ENCODE measurements at places on chromosomes 12 and 14.

DNA sequence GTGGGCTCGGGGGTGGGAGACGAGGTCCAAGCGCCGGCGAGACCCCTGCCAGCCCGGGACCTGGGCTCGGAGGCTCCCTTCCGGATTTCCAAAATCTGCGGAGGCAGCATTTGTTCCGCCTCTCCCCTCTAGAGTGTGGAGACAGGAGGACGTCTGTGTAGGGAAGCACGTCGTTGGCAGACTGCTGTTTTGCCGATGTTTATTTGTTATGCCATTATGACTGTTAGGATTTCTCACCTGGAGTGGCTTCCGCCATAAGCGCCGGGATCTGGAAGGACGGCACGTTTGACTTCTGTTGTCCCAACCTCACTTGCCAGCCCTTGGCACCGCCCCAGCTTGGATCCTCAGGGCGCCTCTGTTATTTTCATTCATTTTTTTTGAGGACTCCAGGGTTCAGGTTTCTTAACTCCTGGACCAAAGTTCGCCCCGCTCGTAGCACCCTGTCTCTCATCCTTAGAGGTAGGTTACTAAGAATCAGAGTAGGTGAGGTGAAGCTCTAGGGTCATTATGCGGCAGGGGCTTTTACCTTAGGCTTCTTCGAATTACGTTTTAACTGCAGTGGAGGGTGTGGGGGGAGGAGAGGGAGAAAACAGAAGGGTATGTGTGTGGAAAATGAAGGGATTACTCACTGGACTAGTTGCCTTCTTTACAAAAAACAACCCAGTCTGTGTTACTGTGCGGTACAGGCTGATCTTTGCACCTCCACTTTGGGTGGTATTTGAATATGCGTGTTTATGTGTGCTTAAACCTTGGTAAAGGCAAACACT, 547 bp upstream of the PYGL start:
- H3K4me3 ChIP-seq: peak overlapping the region; percentile 65
- H3K27me3 ChIP-seq: peaks cover 39% of the 10 kb centered on the region
- H3K36me3 ChIP-seq: no peaks in the 10 kb centered on the region
- DNase-seq: no peak
- peaks cover 12% of the 10 kb centered on the region for H3K4me1 ChIP-seq
- no peak overlapping the region for H3K27ac ChIP-seq

DNA sequence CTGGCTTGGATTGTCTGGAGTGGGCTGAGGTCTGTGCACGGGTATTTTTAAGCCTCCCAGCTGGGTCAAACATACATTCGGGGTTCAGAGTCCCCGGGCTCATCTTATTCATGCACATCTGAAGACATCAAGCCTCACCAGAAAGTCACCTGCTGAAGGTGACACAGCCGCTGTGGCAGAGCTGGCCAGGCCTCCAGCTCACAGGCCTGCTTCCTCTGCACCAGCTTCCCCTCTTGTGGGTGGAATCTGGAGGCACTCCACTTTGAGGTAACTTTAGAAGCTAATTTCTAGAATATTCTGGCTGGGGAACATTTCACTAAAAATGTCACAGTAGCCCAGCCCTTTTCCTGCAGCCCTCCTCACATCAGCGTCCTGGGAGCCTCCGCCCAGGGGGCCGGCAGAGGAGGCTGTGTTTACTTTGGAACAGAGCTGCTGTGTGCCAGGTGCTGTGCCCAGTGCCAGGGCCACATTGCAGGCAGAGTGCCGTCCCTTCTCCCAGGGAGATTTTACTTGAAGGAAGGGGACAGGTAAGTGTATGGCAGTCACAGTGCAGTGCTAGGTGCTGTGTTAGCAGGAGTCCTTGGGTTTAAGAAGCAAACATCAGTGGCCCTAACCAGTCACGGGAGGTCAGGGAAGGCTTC, 62.2 kb downstream of the TSPAN11 start:
- no peak for DNase-seq
- no peak overlapping the region for H3K27ac ChIP-seq
- H3K4me3 ChIP-seq: no peak overlapping the region
- no peaks in the 10 kb centered on the region for H3K4me1 ChIP-seq
- H3K36me3 ChIP-seq: no peaks in the 10 kb centered on the region

DNA sequence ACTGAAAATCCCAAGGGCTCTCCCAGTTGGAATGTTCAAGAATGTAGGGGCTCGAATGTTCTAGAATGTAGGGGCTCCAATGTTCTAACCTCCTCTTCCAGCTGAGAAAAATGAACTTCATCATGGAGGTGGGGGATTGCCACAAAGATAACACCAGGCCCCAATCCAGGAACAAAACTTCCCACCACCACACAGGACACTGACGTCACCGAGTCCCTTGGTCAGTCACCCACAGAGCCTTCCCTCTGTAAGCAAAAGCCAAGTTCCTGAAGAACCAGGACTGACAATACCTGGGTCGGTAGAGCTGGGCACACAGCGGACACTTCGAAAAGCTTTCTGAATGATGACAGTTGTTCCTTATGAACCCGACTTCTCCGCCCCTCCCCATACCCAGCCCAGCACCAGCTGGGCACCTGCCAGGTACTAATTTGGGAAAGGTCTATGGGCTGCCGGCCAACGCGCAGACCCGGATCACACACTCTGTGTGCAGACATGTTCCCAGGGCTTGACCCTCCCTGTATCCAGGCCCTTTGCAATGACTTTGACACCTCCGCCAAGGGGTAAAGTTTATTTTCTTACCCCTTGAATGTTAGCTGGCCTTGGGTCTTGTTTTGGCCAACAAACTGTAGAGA, 18.9 kb downstream of the ITPK1 start:
- no peak overlapping the region for H3K4me3 ChIP-seq
- no peak for DNase-seq
- H3K36me3 ChIP-seq: no peaks in the 10 kb centered on the region
- H3K4me1 ChIP-seq: peaks cover 19% of the 10 kb centered on the region

GRCh38 chr12:6788972-6789924, at the start of gene CD4:
Gene CD4, plus strand, starts transcription at chr12:6789528. Its CDS starts 10,611 bp downstream, at chr12:6800139.
- H3K36me3 ChIP-seq: peaks cover 16% of the 10 kb centered on the region
- peak within 1 kb of the TSS; percentile 95 for H3K4me3 ChIP-seq
- peak; percentile 85 for DNase-seq
- H3K27ac ChIP-seq: peak within 1 kb of the TSS; percentile 95
- H3K4me1 ChIP-seq: peaks cover 60% of the 10 kb centered on the region

- H3K27ac ChIP-seq: no peak overlapping the region
- H3K4me3 ChIP-seq: no peak overlapping the region
- H3K36me3 ChIP-seq: peaks cover 12% of the 10 kb centered on the region
Measured at GRCh38 chr12:26539131-26539530, 293.9 kb downstream of the ITPR2 start.

DNA sequence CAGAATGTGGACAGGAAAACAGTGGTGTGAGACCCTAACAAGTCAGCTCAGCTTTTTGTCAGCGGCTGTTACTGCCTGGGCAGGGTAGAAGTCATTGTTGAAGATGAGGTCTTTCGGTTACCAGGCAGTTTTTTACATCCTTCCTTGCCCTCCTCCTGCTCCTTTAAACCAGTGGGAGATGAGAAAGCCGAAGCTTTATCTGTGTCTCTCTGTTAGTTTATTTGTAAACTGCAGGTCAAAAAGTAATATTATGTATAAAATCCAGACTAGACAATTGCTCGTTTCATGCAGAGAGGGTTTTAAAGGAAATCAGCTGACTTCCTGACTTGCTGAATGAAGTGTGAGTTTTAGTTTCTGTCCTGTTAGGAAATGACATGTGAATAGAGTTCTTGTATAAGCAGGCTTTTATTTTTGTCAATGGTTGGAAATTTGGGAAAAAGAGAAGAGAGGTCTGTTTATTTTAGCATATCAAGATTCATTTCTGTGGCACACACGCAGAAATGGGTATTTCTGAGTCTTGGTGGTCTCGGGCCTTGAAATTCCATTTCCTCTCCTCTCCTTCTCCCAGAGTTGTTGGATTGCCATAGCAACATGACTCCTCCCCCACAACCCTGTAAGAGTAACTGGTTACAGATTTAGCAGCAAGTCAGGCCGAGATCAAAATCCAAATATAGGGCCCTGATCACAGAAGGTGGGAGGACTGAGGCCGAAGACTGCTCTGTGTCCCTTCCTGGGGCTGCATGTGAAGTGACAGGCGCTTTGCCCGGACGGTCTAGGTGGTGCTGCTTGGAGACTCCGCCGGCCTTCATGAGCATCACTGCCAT, 60.8 kb downstream of the SAMD4A start:
- peak overlapping the region; percentile 96 for H3K27ac ChIP-seq
- peaks cover 22% of the 10 kb centered on the region for H3K36me3 ChIP-seq
- no peaks in the 10 kb centered on the region for H3K27me3 ChIP-seq
- peaks cover 51% of the 10 kb centered on the region for H3K4me1 ChIP-seq
- DNase-seq: peak; percentile 75
- H3K4me3 ChIP-seq: peak overlapping the region; percentile 68

- H3K27ac ChIP-seq: no peak overlapping the region
- DNase-seq: no peak
- peaks cover 36% of the 10 kb centered on the region for H3K27me3 ChIP-seq
- peaks cover 2% of the 10 kb centered on the region for H3K36me3 ChIP-seq
- peaks cover 16% of the 10 kb centered on the region for H3K4me1 ChIP-seq
Measured at GRCh38 chr12:3132636-3133404, 55.6 kb downstream of the TSPAN9 start.

DNA sequence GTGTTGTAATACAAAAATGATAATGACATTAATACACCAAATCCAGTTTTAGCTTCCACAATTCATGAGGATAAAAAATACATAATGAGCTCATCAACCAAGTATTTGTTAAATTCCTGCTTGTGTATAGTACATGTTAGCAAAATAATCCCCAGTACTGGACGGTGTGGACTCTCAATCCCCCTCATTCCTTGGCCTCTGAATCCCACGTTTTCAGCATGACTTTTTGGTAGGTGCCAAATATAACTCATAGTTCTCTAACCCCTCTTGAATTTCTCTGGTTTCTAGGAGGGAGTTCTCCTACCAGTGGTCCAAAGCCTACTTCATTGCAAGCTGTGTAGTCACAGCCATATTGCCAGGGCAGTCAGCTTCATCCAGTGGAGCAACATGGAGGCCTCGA, 41.4 kb upstream of the EPS8 start:
- H3K36me3 ChIP-seq: no peaks in the 10 kb centered on the region
- no peak overlapping the region for H3K27ac ChIP-seq
- H3K27me3 ChIP-seq: peaks cover 2% of the 10 kb centered on the region
- H3K4me3 ChIP-seq: no peak overlapping the region
- no peak for DNase-seq

- peaks cover 5% of the 10 kb centered on the region for H3K27me3 ChIP-seq
- H3K27ac ChIP-seq: no peak overlapping the region
- DNase-seq: no peak
Measured at GRCh38 chr14:51335531-51335930, 95.5 kb downstream of the TMX1 start.

DNA sequence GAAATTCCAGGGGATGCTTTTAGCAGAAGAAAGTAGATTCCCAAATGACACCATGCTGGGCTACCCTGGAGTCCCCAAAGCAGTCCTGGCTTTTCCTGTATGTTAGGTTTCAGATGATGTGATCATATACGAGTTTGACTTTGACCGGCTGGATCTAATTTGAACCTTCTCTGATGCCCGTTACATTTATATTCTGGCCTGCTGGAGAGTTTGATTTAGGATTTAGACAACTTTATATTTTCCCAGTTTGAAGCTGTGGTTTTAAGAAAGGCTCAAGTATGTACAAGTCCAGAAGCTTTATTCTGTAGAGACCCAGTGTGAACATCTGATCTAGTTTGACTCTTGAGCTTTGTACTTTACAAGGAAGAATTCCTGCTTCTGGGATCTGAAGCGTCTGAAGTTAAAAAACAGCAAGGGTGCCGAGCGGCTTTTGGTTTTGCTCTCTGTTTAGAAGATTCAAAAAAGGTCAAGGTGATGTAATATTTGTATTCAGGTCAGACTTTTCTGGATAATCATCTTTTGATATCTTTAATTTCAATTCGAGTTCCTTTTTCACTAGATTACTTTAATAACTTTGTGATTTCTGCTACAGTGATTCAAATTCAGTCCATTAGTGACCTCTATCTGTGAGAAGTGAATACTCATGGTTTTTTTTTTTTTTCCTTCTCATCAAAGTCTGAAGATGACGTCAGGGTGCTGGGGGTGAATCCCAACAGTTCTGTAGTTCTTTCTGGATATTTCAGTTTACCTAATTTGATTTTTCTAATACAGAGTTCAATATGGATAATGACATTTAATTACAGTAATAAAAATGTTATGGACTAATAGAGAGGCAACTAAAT, 6.3 kb downstream of the FLRT2 start:
- no peak overlapping the region for H3K27ac ChIP-seq
- H3K4me1 ChIP-seq: peaks cover 11% of the 10 kb centered on the region
- peaks cover 1% of the 10 kb centered on the region for H3K36me3 ChIP-seq
- H3K27me3 ChIP-seq: peaks cover 44% of the 10 kb centered on the region
- no peak overlapping the region for H3K4me3 ChIP-seq

GRCh38 chr14:86430853-86431252, 900.9 kb downstream of the FLRT2 start:
- H3K27me3 ChIP-seq: no peaks in the 10 kb centered on the region
- no peaks in the 10 kb centered on the region for H3K4me1 ChIP-seq
- DNase-seq: no peak
- no peak overlapping the region for H3K4me3 ChIP-seq

DNA sequence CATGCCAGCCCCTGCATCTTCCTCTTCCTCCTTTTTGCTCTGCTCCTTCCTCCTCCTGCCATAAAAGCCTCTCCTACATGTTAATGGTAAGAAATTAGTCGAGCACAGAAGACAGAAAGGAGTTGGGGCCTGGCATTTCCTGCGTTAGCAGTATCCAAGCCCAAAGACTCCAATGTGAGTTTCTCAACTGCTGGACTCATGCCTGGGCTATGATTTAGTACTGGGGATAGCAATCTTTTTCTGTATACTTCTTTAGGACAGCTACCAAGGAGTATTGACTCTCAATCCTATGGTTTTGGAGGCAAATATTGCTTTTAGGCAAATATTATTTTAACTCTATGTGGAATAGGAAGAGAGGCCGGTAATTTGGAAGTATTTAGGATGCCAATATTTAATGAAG, 18.0 kb upstream of the SLC38A4 start:
- no peaks in the 10 kb centered on the region for H3K36me3 ChIP-seq
- DNase-seq: no peak
- no peaks in the 10 kb centered on the region for H3K4me1 ChIP-seq

- H3K36me3 ChIP-seq: no peaks in the 10 kb centered on the region
- H3K4me1 ChIP-seq: no peaks in the 10 kb centered on the region
- no peaks in the 10 kb centered on the region for H3K27me3 ChIP-seq
- H3K4me3 ChIP-seq: no peak overlapping the region
- H3K27ac ChIP-seq: no peak overlapping the region
Measured at GRCh38 chr12:106682594-106683234, 91.8 kb upstream of the RIC8B start.

- no peak overlapping the region for H3K4me3 ChIP-seq
- DNase-seq: no peak
- peaks cover 35% of the 10 kb centered on the region for H3K4me1 ChIP-seq
- H3K36me3 ChIP-seq: peaks cover 35% of the 10 kb centered on the region
Measured at GRCh38 chr14:81178063-81178462, 42.7 kb downstream of the GTF2A1 start.
